Stromal cell of bone marrow (primary cell): ENCODE measurements at places on chromosomes 5 and 9.

DNA sequence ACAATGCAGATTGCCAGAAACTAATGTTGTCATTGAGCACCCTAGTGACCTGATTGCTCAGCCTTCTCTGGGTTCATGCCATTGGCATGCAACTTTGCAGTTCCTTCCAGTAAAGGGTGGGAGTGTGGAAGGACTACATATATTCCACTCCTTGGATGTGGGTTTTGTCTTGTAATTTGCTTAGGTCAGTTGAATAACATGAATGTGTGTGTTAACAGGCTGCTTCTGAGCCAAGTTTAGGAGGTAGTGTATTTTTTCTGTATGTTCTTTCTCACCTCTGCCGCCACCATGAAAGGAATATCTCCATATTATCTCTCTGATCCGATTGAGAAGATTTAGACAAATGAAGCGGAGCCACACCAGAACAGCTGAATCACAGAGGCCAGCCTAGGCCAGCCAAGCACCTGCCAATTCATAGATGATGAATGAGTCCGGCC lies 1929.6 kb upstream of the CDH6 start:
- no peak for DNase-seq

- DNase-seq: no peak
Observed at GRCh38 chr5:81235287-81236072, 2.4 kb downstream of the CKMT2 start.

- DNase-seq: no peak
Observed at GRCh38 chr5:120456006-120456405, 8.1 kb upstream of the PRR16 start.

DNA sequence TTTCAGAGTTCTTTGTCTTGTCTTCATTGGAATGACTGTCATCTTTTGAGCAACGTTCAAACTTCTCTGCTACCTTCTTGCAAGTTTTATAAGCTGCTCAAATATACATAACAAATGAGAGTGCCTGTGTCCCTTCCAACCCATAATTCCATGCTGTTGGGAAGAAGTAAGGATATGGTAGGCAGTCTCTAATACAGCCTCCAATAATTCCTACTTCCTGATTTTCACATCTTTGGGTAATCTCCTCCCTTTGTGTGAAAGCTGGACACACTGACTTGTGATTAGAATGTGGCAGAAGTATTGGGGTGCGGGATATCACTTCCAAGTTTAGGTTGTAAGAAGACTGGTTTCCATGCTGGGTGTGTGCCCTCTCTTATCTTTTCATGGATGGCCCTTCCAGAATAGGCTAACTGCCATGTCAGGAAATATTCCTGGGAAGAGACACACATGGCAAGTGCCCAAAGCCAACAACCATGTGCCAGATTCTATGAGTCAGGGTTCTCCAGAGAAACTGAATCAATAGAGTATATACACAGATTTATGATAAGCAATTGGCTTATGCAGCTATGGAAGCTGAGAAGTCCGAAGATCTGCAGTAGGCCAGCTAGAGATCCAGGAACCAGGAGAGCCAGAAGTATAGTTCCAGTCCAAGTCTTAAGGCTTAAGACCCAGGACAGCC lies 531.3 kb downstream of the NTRK2 start:
- peak; percentile 85 for DNase-seq

- no peak for DNase-seq
Observed at GRCh38 chr5:178213748-178214151, 9.4 kb downstream of the HNRNPAB start.

DNA sequence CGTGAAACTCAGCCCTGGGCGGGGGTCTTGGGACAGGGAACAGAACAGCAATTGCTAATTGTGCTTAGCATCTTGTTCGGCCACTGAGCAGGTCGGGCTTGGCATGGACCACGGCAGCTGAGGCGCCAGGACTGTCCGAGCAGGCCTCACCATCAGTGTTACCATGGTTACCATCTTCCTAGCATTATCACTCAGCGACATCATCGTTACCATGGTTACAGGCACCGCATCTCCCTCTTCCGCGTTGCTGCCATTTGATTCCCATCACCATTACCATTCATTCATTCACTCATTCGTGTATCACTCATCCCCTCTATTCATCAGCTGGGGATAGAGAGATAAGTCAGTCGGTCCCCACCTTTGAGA lies 81.0 kb upstream of the ZBTB43 start:
- no peak for DNase-seq
